ENCODE measurements at places on chromosomes 3 and 15.

DNA sequence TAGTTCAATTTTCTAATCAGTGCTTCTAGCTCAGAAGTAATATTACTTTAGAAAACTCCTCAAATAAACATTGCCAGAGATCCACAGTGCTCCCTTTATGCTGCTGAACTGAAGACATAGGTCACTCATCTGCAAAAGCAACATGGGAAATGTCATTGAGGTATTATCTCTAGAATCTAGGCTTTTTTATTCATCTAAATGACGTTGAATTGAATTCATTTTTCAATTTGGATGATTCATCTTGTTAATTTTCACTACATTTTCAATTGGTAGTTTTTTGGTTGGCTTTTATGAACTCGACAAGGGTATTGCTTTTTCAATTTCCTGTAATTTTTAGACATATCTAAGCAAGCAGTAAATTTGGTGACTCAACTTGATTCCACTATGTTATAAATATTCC is 275.4 kb downstream of the NFKBIZ start:
- no peak for DNase-seq

GRCh38 chr15:76994496-76994895 is 430 bp upstream of the PSTPIP1 start:
- no peak for DNase-seq

GRCh38 chr15:101613130-101614000 is 38.8 kb downstream of the TM2D3 start:
- peak; percentile 85 for DNase-seq

- no peak for DNase-seq
Observed at GRCh38 chr3:165518346-165518745, 318.9 kb downstream of the BCHE start.

DNA sequence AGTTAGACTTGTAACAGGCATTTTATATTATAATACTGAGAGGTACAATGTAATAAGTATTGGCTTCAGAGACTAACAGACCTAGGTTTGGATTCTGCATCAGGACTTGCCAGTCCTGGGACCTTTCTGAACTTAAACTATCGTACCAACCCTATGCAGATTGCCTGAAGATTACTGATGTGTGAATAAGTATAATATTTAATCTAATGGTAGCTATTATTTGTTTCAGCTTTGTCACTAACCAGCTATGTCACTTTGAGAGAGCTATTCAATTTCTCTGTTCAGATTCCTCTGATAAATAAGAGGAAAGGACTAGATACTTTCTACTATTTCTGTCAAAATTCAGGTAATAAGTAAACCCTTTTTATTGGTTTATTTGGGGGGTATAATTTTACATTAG is 184.4 kb upstream of the NECTIN3 start:
- no peak for DNase-seq

- no peak for DNase-seq
Observed at GRCh38 chr3:149382518-149382917, 5.1 kb upstream of the TM4SF1 start.

- DNase-seq = no peak
Observed at GRCh38 chr15:36024031-36024688, 478.2 kb upstream of the DPH6 start.

- peak; percentile 50 for DNase-seq
Observed at GRCh38 chr3:5201536-5201935, 14.0 kb downstream of the EDEM1 start.

DNA sequence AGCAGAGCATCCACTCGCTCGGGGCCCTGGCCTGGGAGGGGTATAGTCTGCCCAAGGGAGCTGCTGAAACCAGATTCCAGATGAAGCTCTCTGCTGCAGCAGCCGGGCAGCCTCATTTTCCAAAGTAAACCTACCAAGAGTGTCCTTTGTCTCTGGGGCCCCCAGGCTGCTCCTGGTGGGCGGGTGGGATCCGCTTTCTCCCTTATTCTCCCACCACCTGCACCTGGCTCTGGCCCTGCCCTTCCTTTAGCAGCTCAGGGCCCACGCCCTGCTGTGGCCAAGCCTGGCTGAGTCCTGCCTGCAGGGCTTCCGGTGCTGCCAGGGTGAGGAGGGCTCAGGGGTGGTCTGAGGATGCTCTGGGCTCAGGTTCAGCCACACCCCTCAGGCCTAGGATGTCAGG is 13.0 kb downstream of the SCN5A start:
- DNase-seq = no peak

GRCh38 chr15:66679061-66679656 is 22.9 kb upstream of the SMAD6 start:
- DNase-seq = no peak

DNA sequence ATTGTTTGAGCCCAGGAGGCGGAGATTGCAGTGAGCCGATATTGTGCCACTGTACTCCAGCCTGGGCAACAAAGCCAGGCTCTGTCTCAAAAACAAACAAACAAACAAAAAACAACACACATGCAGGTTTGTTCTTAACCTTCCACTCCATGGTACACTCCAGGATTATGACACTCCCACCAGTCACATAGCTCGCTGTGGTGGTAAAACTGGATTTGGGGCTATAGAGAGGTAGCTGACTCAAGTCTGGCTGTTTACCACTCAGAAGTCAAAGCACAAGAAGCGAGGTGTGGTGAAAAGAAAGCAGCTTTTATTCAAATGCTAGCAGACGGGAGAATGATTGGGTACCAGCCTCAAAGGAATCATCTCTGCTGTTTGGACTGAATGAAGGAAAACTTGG is 49.0 kb upstream of the SIAH2 start:
- no peak for DNase-seq

DNA sequence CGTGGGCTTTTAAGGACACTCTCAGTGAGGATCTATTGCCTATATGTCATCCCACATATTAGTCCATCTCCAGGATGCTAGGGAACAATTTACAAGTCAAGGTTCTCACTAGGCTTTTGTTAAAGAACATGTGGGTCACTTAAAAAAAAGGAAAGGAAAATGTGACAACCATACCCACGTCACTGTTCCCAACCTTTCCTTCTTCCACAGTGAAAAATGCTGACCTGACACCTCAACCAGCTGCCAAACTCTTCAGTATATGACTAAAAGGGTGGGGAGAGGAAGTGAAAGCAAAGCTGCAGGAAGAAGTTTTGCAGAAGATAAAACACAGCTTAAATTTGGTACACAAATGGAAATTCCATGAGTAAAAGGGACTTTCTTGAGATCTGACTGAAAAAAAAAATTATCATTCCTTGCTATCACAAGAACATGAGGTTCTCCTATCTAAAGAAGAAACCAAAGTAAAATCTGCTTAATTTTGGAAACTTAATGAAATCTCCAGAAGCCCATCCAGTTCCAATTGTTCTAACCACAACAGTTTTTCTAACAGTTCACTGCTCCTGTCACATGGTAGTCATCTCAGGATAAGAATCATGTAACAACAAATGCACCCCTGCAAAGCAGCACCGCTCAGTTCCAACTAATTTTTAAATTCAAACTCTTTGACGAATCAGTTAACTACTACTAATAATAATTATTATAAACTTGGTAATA is 117.0 kb upstream of the TSPAN3 start:
- DNase-seq = no peak

DNA sequence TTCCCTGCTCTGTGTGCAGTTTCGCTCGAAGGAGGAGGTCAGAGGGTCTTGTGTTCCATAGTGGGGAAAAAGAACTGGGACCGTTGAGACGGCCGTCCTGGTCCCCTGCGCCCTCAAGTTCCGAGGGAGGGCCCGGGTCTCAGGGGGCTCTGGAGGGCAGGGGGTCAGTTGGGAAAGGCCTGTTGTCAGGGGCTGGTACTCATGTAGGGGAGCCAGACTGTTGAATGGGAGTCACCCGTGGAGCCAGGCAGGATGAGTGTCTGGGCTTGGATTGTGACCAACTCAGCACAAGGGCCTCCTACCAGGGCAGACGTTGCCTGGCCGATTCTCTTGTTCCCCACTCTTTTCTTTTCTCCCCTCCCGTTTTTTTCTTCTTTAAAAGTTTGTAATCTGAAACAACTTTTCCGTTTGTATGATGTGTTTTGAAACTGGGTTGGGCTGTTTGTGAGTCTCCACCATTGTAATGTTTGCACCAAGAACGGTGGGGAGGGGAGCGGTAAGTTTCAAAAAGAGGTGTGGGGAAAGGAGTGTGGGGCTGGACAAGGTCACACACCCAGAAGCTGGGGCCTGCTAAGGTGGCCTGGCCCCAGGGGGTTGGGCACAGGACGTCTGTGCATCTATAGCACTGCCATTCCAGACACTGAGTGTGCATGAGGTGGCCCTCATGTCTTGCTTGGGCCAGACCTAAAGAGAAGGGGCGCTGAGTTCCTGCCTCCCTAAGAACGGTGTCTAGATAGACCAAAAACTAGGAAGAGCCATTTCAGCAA is 1.1 kb downstream of the CMTM7 start:
- no peak for DNase-seq

- DNase-seq = no peak
Observed at GRCh38 chr3:179473565-179473964, 22.3 kb upstream of the GNB4 start.

DNA sequence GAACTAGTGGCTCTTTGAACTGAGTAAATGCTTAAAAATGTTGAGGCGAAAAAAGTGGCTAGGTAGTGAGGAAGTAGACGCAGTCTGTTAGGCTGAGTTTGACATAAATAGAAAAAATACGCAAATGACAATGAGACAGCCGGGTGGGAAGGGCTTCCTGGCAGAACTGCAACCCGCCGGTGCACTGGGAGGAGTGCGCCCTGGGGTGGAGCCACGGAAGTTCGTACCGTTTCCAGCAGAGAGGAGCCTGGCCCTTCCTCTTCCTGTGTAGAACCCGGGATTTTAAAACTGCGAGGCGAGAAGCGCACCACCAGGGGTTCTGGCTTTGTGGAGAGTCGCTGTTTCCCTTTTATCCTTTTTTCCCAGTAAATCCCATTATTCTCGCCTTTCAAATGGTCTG is 602.6 kb downstream of the PYDC2 start:
- no peak for DNase-seq

- no peak for DNase-seq
Observed at GRCh38 chr3:160100610-160101009, 112.0 kb downstream of the IL12A start.

DNA sequence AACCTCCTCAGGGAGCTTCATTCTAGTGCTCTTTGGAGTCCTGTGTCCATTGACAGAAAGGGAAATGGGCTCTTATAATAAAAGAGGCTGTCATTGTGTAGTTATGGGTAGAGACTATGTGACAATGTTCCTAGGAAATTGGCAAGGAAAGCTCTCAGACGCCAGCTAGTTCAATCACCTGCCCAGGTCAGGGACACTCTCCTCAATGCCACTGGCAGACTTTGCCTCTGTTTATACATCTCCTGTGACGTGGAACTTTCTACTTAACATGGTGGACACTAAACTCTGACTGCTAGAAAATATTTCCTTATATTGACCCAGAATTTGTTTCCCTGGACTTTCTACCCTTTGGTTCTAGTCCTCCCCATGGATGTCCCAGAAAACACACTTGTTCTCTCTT is 2.8 kb downstream of the EFCAB12 start:
- DNase-seq = no peak

- DNase-seq = no peak
Observed at GRCh38 chr3:6326771-6327170, 534.1 kb upstream of the GRM7 start.

DNA sequence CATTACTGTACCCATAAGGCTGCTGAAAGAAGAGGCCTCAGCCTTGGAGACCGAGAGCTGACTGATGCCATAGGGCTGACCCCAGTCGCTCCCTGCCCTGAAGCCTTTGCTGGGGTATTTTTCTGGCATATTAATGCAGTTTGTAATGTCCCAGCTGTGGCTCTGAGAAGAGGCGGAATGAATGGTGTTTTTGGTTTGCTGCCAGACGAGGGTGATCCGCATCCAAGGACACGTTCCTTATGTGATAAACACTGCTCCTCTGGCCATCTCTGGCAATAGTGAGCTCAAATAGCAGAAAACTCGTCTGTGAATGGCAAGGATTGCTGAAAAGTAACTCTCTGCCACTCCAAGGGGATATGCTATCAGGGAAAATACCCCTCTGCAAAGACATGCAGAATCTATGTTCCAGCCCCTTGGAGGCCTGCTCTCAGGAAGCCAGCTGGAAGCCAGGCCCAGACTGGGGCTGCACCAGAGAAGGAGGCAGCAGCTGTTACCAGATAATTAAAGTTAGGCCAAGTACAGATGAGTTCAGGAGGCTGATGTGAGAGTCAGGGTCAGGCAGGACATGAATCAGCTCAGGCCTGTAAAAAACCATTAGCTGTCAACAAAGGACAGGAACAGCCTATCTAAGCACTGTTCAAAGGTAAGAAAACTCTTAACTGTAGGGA is 28.9 kb upstream of the KLHL6 start:
- peak; percentile 75 for DNase-seq

- DNase-seq = no peak
Observed at GRCh38 chr15:92020804-92021203, 167.3 kb downstream of the SLCO3A1 start.

GRCh38 chr3:43503067-43503728 is 118.6 kb downstream of the ANO10 start:
- DNase-seq = no peak

DNA sequence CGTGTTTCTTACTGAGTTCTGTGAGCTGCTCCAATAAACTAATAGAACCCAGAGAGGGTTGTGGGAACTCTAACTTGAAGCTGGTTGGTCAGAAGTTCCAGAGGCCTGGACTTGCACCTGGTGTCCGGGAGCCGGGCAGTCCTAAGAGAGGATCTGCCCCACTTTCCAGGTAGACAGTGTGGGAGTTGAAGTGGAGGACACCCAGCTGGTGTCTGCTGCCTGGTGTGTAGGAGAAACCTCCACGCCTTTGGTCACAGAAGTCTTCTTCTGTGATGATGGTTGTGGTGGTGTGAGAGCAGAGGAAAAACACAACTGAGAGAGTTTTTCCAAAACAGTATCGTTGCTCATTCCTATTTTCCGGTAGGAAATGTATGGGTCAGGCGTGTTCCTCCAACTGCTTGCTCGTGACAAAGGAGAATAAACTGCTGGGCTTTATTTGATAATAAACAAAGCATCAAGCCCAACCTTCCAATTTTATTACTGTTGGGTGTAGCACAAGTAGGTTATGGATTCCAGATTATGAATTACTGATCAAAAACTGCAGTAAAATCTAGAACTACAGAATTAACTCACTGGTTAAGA is 137.0 kb downstream of the KLF13 start:
- no peak for DNase-seq

DNA sequence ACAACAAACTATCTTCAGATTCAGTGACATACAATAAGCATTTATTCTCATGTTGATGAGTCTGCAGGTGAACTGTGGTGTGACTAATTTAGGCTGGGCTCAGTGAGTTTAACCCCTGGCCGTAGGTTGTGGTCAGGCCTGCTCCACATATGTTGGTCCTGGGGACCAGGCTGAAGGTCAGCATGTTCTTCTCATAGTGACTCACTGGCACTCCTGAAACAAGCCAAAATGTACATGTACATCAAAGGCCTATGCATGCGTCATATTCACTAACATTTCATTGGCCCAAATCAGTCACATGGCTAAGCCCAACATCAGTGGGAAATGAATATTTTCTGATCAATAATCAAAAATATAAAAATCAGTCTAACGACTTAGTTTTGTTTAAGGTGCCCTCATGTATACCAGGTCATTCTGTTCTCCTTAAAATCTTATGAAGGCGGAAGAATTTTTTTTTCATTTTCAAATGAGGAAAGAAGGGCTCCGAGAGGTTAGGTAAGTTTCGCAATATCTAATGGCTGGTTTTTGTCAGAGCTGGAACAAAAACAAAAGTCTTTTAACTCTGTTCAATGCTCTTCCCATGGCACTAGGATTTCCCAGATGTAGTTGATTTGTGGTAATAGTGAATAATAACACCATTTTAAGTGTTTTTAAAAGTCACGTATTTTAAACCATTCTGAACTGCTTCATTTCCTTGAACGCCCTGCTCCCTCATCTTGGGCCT is 148.5 kb downstream of the MFSD1 start:
- no peak for DNase-seq

Data from SK-N-DZ (cell line).